ENCODE measurements at places on chromosomes 5 and 9.
A peak's percentile ranks its signal among the peaks of the same experiment; 100 is the strongest.

GRCh38 chr9:124261736-124262648, 4.2 kb downstream of the NEK6 start:
- DNase-seq, result no peak

DNA sequence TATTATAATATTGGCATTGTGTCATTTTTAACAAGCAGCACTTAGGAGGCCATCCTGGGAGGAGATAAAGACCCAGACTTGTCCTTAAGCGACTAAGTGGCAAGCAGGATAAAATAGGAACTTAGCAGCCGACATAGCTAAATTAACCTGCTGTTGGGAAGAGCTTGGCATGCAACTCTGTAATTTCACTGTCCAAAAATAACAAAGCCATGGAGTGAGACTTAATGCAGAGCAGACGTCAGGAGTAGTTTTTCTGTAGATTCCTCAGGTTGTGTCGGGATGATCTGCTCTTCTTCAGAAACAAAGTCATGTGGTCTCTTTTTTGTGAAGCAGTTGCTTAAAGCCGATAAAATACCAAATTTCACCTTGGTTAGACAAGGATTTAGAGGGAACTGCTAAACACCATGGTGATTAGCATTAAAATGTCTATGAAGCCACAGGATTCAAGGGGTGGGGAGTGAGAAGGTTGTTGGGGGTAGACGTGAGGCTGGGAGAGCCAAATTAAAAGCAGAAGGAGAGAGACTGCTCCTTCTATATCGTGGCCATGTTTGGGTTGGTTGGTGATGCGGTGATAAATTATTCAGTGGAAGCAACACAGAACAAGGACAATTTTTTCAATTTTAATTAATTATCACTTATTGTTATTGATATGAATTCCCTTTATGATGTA, 303.0 kb downstream of the CSNK1G3 start:
- no peak for DNase-seq

- DNase-seq, result peak; percentile 53
Measured at GRCh38 chr9:132878695-132879456, at the start of gene SPACA9. SPACA9 (plus strand) TSS chr9:132878898; CDS start chr9:132883948, 5,050 bp downstream.

DNA sequence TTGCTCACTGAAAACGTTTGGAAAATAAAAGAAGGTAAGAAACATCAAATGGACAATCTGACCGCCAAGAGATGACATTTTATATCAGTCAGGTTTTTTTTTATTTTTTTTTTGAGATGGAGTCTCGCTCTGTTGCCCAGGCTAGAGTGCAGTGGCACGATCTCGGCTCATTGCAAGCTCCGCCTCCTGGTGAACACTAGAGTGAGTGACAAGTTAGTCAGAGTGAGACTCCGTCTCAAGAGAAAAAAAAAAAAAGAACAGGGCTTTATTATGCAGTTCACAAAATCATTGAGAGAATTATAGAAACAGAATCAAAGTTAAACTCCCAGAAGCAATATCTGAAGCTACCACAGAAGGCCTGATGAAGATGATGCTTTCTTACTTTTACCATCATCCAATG, 70.1 kb downstream of the DTWD2 start:
- no peak for DNase-seq

DNA sequence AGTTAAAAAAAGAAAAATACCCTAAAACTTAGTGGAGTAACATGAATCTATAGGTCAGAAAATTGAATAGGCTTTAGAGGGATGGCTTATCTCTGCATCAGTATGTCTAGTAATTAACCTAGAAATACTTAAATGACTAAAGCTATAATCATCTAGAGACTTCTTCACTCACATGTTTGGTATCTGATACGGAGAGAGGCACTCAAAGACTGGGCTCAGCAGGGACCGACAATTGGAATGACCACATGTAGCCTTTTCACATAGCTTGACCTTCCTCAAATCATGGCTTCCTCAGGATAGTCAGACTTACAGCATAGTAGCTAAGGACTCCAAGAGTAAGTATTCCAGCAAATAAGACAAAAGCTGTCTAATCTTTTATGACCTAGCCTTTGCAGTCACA, 105.3 kb upstream of the RORB start:
- no peak for DNase-seq
